NB4 (cell line): ENCODE measurements at places on chromosomes 1 and 21.

GRCh38 chr1:25553749-25554429 lies 10.5 kb downstream of the LDLRAP1 start:
- no peak for DNase-seq

DNA sequence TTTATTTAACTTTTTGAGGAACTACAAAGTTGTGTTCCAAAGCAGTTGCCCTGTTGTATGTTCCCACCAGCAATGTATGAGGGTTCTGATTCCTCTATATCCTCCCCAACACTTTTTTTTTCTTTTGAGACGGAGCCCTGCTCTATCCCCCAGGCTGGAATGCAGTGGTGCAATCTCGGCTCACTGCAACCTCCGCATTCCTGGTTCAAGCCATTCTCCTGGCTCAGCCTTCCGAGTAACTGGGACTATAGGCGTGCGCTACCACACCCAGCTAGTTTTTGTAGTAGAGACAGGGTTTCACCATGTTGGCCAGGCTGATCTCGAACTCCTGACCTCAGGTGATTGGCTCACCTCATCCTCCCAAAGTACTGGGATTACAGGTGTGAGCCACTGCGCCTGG lies 60.4 kb upstream of the ENAH start:
- no peak for DNase-seq

GRCh38 chr1:32926562-32926961 lies 25.4 kb upstream of the TMEM54 start:
- DNase-seq, result no peak

DNA sequence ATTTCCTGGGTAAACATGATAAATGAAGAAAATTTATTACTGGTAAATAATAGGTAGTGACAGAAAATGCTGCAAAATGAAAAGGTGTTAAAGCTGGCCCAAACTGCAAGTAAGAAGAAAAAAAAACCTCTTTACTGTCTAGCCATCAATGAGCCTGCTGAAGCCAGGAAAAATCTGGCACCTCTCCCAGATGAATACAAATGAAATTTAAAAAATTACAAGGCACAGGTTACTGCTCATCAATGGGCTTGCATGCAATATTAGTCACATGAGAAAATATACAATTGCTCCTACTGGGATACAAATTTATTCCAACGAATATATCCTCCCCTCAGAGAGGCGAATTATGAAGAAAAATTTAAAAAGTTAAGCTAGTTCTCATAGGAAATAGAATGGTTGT lies 1422.5 kb downstream of the KCNT2 start:
- DNase-seq, result no peak

DNA sequence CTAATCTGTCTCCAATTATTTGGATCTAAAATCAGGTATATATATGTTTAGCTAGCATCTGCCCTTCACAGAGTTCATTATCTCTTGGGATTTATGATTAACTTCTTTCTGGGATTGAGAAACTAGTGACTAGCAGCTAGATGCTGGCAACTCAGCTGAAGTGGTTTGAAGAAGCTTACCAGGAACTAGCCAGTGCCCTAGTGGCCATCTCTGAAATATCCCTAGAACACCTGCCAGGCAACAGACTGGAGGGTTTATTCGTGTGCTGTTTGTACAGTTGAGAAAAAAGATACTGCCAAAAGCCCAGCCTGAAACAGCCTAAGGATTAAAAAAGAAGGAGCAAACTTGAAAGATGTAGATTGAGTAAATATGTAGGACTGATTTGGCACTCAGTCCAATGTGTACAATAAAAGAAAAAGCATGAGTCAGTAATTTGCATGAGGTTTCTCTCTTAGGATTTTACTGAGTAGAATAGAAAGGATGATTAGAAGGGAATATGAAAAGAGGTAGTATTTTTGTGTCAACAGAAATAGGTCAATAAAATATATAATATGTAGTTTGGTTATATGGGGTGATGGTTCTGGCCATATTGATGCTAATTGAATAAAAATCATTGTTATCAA lies 1144.6 kb upstream of the ADGRL2 start:
- peak; percentile 2 for DNase-seq

- peak; percentile 64 for DNase-seq
Observed at GRCh38 chr1:201013031-201013485, 10.5 kb downstream of the KIF21B start.
